Fibroblast of skin of right quadriceps (primary cell): ENCODE measurements at places on chromosomes 6 and 20.

DNA sequence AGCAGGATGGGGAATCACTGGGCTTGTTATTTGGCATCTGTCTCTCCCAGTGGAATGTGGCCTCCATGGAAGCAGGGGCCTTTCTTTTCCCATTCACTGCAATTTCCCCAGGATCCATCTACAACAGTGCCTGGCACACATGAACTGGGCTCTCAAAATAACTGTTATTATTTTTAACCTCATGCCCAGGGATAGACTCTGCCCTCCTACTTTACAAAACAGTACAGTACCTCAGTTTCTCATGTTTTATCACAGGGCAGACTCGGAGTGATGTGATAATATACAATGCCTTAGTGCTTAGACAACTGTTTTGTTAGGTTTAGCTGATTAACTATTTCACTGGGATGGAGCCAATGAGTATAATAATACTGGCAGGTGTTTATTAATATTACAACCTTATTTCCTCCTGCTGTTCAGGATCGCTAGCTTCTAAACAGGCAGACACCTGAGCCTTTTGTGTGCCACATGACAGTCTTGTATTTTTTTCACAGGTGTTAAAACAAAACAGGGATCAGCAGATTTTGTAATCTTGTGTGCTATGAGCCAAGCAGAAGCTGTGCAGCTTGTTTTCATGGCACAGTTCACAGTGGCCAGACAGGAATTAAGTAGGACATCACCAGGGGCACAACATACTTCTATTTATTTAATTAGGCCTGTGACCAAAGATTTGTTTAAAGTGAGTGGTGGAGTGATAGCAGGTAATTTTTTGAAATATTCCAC, 157.7 kb upstream of the EYA4 start:
- DNase-seq, result no peak

GRCh38 chr20:48791666-48792071, 36.1 kb downstream of the PREX1 start:
- DNase-seq, result peak; percentile 52

DNA sequence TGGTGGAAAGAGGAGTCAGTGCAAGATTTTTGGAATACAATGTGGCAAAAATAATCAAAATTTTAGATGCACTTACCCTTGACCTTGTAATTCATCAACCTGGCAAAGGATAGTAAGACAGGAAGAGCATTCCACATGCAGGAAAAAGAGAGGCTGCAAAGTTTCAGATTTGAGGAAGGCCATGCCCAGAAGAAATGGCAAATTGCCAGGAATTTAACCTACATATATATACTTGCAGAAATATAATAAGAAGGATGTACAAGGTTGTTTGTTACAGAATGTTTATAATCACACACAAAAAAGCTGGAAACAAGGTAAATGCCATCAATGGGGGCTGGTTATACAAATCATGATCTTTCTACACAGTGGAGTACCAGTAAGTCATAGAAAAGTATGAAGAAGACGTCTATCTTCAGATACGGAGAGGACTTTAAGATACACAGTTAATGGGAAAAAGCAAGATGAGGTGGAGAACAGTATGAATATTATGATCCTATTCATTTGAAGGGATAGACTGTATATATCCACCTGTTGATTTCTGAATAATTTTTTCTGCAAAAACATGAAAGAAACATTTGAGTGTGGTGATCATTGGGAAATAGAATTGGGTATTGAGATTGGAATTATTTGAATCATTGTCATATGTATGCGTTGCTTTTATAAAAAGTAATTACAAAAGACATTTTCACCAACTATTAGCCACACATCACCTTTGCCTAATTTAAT, 253.8 kb downstream of the TBC1D7 start:
- no peak for DNase-seq

- no peak for DNase-seq
Measured at GRCh38 chr6:167661552-167662044, 165.1 kb upstream of the AFDN start.

DNA sequence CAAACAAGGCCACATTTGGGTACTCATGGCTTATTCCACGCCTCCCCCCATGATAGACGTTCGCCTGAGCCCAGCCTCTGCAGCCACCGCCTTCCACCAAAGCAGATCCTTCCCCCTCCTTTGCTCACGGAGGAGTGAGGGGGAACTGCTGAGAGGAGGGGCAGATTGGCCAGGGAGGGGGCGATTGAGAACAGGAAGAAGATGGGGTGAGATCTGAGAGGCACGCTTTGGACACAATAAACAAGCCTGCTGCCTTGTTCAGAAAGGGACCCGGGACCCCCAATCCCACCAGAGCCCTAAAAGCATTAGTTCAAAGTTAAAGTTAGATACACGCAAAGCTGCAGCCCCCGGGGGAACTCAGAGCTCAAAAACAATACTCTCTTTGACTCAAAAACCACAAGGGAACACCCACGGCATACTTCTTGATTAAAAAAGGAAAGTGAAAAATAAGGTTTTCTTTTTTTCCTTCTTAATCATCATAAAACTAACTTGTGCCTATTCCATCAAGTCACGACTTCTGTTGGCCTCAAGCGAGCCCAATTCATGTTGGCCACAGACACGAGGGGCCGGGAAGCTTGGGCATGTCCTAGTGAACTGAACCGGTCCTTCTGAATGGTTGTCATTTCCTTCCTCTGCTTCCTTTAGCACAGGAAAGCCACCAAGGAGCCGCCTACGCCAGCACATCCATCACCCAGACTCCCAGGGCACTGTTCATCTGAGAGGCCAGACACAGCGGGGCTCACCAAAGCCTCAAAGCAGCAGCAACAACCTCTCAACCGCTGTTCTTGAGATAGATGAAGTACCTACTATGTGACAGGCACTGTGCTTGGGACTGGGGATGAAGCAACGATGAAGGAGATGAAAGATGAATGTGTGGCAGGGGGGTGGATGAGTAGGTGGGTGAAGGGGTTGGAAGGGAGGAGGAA, 44.7 kb downstream of the NFATC2 start:
- DNase-seq, result peak; percentile 11

DNA sequence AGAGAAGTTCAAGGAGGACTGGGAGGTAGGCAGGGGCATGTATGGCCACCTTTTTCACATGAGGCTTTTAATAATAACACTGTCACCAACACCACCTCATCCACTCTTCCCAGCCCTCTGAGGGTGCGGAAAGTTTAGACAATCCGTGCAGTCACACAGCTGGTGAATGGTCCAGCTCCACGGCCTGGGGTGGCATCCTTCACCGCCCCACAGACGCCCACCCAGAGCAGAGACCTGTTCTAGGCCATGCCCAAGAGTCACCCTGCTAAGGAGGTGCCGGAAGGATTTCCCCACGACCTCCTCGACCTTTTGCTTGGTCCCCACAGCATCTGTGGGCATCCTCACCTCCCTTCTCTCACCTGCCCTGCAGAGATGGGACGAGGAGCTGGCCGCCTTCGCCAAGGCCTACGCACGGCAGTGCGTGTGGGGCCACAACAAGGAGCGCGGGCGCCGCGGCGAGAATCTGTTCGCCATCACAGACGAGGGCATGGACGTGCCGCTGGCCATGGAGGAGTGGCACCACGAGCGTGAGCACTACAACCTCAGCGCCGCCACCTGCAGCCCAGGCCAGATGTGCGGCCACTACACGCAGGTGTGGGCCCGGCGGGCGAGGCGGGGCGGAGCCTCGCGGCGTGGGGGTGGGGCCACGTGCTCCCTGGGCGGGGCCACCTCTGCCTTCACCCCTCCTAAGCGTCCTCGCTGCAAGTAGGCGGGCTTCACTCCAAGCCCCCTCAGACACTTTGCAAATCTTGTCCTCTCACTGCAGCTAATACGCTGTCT, 4.4 kb downstream of the PI16 start:
- DNase-seq, result no peak

DNA sequence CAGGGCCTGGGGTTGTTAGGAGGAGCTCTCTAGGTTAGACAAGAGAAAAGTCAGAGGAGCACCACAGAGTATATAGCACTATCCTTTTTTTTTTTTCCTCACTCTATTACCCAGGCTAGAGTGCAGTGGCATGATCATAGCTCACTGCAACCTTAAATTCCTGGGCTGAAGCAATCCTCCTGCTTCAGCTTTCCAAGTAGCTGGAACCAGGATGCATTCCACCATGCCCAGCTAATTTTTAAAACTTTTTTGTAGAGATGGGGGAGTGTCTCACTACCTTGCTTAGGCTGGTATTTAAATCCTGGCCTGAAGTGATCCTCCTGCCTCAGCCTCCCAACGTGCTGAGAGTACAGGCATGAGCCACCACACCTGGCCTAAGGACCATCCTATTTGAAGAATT, 19.3 kb upstream of the AKIRIN2 start:
- no peak for DNase-seq

DNA sequence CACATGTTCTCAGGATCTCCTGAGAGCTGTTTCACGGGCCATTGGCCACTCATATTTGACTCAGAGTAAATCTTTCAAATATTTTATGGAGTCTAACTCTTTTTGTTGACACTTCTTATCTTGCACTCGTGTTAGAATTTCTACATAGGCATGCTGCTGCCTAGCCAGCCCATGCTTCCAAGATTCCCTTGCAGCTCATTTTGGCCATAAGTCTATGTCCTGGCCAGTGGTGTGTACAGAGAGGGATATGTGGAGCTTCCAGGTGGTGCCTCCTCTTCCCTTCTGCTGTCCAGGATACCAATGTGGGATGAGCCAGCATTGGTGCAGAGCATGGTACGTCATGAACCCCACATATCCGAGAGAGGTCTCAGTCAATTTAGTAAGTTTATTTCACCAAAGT, 522.6 kb downstream of the QKI start:
- DNase-seq, result no peak

DNA sequence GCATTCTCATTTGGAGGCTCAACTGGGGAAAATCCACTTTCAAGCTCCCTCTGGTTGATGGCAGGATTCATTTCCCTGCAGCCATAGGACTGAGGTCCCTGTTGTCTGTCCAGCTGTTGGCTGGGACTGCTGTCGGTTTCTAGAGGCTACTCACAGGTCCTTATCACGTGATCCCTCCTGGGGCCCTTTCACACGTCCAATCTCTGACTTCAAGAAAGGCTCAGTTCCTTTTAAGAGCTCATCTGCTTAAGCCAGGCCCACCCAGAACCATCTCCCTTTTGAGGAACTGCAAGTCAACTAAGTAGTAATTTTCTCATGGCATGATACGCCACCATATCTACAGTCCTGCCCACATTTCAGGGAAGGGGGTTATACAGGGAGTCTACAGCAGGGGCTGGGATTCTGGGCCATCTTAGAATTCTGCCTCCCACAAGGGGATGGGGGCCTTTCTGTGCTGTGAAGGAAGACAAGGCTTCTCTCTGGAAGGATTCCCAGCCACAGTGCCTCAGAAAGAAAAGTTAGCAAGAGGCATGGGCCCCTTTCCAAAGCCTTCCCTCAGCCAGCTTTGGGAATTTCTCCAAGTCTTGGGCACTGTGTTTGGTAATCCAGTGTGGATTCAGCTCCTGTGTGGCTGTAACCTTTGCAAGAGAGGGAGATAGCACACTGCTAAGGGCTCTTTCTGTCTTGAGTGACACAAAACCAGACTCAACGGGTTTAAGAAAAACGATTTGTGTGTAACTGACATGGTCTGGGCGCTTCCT, 66.4 kb downstream of the CTCFL start:
- no peak for DNase-seq

DNA sequence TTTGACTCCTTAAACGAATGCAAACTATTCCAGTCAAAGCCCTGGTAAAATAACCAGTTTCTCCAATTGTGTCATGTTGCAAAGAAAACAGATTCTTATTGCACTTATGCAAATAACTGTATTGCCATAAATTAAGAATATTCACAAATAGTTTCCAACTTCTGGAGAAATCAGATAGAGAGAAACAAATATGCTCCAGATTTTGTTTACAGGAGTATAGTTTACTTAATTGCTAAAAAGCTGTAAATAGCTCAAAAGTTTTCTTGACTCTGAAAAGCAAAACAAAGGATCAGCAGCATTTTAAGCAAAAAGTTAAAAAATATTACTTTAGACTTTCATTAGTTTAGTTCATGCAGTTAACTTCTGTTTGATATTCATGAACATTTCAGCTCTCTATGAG, 304.2 kb downstream of the PACRG start:
- DNase-seq, result no peak

GRCh38 chr20:37095108-37095598, 644 bp downstream of the RBL1 start:
- DNase-seq, result no peak

DNA sequence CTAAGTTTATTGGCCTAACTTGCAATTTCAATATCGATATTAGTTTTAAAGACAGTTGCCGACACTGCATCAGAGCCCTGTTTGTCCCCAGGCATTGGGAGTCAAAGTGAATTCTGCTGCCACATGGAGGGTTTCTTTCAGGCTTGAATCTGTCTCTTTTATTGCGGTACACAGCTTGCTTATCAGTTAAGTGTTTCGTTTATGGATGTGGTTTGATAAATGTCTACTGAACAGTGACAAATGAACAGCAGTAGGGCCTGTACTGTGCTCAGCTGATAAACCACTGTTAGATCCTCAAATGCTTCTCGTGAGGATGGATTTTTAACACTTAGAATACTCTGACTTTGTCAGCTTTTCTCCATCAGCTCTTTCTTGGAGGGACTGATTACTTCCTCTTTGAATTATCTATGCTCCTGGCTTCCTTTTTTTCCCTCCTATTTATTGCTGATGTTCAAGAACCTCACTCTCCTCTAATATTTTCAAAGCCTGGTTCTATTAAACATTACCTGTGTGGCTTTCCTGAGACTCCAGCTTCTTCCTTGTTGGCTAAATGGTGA, 240.8 kb downstream of the PLCB1 start:
- DNase-seq, result no peak

DNA sequence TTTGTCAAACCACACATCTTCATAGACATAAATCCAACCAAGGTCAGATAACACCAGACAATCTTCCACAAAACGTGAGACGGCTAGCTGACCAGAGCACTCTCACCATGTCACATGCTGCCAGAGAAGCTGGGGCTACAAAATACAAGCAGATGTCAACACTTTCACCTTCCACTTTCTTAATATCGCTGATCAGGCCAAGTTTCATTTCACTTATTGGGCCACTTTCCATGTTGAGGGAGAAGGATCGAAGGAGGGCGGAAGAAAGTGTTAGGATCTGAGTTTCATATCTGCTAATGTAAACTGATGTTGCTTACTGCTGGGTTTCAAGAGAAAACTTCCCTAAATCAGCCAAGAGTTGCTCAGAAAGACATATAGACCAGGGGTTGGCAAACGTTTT, 177.0 kb upstream of the PRDM1 start:
- no peak for DNase-seq
